ENCODE measurements at places on chromosomes 2 and 18.

GRCh38 chr2:171864357-171864985, 29.6 kb downstream of the SLC25A12 start:
- no peak for DNase-seq

DNA sequence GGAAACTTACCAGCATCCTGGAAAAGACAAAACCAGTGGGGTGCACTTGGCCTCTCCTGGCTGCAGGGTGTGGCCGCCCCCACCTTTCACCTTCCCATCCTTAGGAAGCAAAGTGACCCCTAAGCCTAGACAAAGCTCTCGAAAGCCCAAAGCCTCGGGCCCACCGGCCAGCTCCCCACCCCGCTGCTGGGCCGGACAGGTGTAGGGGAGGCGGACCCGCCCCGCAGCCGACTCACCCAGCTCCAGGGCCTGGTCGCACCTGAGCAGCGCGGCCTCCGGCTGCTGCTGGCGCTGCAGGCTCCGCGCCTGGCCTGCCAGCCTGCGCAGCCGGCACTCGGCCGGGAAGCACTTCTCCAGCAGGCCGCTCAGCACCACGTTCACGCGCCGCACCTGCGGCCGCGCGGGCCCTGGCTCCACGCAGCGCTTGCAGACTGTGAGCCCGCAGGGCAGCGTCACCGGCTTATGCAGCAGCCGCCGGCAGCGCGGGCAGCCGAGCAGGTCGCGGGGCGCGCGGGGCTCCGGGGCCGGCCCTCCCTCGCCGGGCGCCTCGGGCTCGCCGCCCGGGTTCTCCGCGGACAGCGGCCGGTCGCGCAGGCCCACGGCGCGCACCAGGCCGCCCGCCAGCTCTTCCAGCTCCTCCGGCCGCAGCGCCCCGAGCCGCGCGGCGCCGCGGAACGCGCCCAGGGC, 979 bp downstream of the LONRF2 start:
- no peak for DNase-seq

DNA sequence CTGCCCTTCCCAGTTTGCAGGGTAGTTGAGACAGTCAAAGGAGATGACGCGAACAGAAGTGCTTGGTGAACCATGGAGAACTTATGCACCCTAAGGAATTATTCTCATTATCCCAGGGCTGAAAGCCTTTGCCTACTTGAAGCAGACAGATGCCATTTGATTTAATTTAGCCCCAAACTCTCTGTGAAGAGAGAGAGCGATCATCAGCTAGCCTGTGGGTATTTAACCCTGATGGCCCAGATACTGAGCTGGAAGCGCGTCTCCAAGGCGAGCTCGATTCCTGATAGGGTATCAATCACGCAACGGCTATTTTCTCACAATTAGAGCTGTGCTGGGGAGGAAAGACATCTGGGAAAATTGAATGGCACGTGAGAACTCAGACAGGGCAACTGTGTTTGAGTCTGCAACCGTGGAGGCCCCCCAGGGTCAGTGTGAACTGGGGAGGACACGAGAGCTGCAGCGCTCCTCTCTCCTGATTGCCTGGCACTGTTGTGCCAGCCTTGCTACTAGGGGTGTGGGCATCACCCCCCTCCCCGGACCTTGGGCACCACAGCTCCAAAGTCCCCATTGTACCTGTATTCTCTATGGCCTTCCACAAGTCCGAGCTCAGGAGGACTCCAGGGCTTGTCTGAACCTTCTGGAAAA, 73.2 kb downstream of the CAPN13 start:
- DNase-seq = no peak

GRCh38 chr2:5540856-5541255, 151.3 kb upstream of the SOX11 start:
- DNase-seq = no peak

GRCh38 chr18:70058916-70059315, 111.2 kb upstream of the CD226 start:
- DNase-seq = no peak

DNA sequence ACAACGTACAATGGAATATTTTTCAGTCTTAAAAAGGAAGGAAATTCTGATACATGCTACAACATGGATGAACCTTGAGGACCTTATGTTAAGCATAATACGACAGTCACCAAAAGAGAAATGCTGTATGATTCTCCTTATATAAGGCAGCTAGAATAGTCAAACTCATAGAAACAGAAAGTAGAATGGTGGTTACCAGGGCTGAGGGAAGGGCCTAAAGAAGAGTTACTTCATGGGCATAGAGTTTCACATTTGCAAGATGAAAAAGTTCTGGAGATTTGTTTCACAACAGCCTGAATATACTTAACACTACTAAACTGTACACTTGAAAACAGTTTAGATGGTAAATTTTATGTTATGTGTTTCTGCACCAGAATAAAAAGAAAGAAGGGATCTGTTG, 113.3 kb downstream of the GALNT1 start:
- peak; percentile 32 for DNase-seq

GRCh38 chr18:75898651-75899050, 471.1 kb upstream of the SMIM21 start:
- no peak for DNase-seq

GRCh38 chr2:4930704-4931103, 761.5 kb upstream of the SOX11 start:
- no peak for DNase-seq

- DNase-seq = peak; percentile 39
Measured at GRCh38 chr2:222180619-222181018, 118.2 kb downstream of the PAX3 start.

DNA sequence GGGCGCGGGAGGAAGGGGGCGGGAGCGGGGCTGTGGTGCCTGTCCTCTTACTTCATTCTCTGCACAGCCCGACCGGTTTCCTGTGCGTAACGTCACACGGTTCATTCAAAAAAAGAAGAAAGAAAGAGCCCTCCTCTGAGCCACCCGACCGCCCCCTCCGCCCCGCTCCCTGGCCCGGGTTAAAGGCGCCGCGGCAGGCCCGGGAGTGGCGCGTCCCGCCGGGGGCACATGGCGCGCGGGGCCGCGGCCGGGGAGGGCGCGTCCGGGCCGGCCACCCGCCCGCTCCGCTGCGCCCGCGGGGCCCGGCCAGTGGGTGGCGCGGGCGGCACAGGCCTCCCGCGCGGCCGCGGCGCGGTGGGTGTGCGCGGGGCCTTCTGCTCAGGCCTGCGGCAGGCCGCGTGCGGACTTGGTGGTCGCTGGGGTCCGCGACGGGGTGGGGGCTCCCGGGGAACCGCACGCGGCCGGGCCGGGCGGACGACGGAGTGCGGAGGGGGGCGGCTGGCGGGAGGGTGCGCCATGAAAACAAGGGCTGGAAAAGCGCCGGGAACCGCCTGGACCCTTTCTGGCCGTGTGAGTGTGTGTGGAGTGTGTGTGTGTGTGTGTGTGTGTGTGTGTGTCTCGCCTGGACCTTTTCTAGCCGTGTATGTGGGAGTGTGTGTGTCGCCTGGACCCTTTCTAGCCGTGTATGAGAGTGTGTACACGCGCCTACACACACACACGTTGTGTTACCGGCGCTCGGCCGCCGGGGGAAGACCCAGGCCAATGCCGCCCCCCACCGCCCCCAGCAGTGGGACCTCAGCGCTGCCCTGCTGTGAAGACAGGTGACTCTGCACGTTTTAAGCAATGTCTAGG, 780 bp upstream of the BCL2 start:
- DNase-seq = peak; percentile 84

DNA sequence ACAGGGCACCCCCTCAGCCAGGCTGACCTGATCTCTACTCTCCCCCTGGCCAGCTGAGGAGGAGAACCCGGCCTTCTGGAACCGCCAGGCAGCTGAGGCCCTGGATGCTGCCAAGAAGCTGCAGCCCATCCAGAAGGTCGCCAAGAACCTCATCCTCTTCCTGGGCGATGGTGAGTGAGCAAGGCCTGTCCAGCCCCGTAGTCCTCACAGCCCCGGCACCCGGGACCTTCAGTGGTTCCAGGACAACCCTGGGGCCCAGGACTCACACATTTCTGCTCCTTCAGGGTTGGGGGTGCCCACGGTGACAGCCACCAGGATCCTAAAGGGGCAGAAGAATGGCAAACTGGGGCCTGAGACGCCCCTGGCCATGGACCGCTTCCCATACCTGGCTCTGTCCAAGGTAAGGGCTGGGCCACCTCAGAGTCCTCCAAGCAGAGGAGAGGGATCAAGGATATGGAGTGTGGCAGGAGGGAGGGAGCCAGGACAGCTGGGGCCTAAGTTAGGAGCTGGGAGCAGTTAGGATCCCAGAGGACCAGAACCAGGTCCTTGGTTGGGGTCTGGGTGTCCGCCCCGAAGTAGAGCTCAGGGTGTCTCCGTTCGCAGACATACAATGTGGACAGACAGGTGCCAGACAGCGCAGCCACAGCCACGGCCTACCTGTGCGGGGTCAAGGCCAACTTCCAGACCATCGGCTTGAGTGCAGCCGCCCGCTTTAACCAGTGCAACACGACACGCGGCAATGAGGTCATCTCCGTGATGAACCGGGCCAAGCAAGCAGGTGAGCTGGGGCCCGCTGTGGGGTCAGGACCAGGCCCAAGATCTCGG, 555 bp downstream of the ALPI start:
- DNase-seq = no peak

GRCh38 chr2:141582213-141582612, 548.6 kb downstream of the LRP1B start:
- DNase-seq = no peak

DNA sequence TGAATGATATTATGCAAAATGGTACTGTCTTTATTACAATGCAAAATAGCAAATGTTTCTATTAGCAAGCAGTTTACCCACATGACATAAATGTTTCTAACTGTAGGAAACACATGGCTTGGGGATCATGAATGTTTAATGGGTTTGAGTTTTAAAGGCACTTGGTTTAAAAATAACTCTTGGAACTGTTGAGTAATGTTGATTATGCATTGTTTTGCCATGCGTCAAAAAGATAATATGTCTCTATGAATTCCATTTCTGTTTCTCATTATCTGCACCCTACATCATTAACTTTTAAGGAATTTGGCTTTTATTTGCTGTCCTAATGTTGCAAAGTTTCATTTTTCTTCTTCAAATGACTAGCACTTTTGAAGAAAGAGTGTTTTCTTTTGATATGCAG, 1355.5 kb downstream of the SUCLG1 start:
- no peak for DNase-seq

GRCh38 chr18:54672846-54673475, 81.9 kb downstream of the DYNAP start:
- no peak for DNase-seq

GRCh38 chr2:7866825-7867224, 815.0 kb upstream of the ID2 start:
- no peak for DNase-seq

GRCh38 chr2:45869165-45869501, 217.7 kb downstream of the PRKCE start:
- DNase-seq = no peak

DNA sequence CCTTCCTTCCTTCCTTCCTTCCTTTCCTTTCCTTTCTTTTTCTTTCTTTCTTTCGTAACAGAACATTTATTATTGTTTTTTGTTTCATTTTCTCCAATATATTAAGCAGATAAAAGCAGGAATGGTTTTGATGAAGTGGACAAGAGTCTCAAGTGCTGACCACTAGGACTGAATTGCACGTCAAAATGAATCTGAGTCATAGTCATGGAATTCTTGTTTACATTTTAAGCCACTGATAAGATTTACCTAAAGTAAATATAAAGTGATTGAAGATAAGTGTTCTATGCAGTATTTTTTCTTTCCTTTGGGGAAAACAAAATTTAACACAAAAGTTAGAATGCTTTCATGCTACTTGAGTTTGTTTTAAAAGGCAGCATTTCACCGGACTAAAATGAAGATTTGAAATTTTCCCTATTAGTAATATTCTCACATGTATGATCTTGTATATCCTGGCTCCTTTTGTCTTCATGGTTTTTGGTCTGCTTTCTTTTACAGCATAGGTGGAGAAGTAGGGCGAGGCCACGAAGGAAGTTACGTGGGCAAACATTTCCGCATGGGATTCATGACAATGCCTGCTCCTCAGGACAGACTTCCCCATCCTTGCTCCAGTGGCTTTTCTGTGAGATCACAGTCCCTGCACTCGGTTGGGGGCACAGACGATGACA, 113.5 kb downstream of the NYAP2 start:
- DNase-seq = no peak

DNA sequence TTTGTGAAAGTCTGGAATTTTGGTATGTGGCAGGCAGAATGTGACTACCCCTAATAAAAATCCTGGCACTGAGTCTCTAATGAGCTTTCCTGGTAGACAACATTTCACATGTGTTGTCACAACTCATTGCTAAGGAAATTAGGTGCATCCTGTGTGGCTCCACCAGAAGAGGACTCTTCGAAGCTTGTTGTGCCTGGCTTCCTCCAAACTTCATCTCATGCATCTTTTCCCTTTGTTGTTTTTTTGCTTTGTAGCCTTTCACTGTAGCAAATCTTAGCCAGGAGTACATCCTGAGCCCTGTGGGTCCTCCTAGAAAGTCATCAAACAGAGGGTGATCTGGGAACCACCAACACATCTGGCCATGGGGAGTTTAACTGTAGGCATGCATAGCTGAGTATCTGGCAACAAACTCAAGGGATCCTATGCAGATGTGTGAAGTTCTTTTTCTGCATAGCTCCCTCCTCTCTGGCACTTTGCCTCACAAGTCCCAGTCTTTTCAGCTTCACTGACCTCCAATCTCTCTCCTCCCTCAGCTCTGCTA, 42.1 kb upstream of the SERTAD2 start:
- DNase-seq = no peak

DNA sequence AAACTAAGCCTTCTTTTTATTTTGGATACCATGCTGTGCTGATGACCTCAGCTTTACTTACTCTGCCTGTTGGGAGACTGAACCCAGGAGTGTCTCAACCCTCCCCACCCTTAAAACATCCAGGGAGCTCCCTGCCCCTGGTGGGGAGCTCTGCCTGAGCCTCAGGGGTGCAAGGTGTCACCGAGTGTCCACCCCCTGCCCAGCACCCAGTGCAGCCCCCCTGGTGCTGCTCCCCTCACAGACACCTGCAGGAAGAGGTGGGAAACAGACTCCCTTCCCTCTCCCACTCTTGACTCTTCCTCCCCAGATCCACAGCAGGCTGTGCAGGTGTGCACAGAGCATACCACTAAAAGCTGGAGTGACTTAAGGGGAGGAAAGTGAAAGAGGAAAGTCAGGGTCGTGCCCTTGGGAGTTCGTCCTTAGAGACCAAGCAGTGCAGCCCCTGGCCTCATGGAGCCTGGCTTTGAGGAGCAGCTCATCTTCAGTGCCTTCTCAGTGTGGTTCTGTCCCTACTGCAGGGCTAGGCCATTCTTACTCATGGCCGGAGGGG, 51.3 kb downstream of the MYO7B start:
- DNase-seq = no peak

GRCh38 chr2:146572598-146572997, 1272.2 kb upstream of the ACVR2A start:
- DNase-seq = no peak

- no peak for DNase-seq
Measured at GRCh38 chr2:235418918-235419317, 74.9 kb upstream of the AGAP1 start.

- no peak for DNase-seq
Measured at GRCh38 chr2:2569306-2569705, 238.2 kb upstream of the MYT1L start.

- DNase-seq = no peak
Measured at GRCh38 chr2:186060744-186061440, 322.3 kb downstream of the FSIP2 start.

DNA sequence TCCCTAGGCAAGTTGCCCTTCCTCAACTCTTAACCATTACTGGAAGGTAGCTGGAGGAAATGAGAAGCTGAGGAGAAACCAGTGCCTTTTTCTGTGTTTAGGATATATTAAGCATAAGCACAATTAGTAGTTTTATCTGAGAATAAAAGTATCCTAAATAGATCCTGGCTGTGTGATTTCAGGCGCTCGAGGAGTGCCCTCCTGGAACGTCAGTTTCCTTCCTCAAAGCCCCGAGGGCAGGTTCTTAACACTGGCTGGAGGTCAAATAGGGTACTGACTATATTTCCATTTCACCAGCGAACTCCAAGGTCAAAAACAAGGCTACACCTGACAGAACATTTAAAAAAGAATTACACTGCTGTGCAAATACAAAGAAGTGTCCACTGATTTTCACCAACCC, 1.5 kb upstream of the STON1 start:
- no peak for DNase-seq
